ENCODE measurements at places on chromosomes 6 and 20. TPM values are rescaled to one million over a fixed set of nuclear protein-coding genes. Genes with fewer than 3 reads are reported as not detected.

Gene ATF6B
- 142 TPM for total RNA-seq

GRCh38 chr20:25052255-25053194, 5.4 kb downstream of the ACSS1 start:
- no peak overlapping the region for H3K27ac ChIP-seq
- no peak for DNase-seq
- H3K27me3 ChIP-seq: no peaks in the 10 kb centered on the region
- H3K4me3 ChIP-seq: no peak overlapping the region
- peaks cover 48% of the 10 kb centered on the region for H3K4me1 ChIP-seq

Gene TCF15
- total RNA-seq: not detected

GRCh38 chr6:7975764-7976146, 65.2 kb upstream of the TXNDC5 start:
- no peak overlapping the region for H3K27ac ChIP-seq
- H3K27me3 ChIP-seq: peaks cover 22% of the 10 kb centered on the region
- H3K36me3 ChIP-seq: no peaks in the 10 kb centered on the region
- peaks cover 1% of the 10 kb centered on the region for H3K4me1 ChIP-seq
- H3K4me3 ChIP-seq: no peak overlapping the region

Gene KHDRBS2
- total RNA-seq: not detected

- H3K4me1 ChIP-seq: peaks cover 6% of the 10 kb centered on the region
- H3K36me3 ChIP-seq: peaks cover 82% of the 10 kb centered on the region
Observed at GRCh38 chr20:48823476-48823875, 4.3 kb downstream of the PREX1 start.

DNA sequence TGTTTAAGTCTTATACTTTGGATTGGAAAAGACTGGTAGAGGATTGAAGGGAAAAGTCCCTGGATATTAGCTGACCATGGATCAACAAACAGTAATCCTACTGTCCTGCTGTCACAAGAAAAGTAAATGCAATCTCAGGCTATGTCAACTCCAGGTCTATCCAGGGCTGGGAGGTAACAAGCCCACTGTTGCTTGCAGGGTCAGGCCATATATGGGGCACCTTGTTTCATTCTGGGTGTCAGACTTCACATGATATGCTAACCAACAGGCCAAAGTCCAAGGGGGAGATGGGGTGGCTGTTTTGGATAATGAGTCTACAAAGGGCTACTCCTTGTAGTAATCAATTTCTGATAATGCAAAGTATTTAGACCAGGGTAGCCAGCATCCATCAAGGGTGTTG, 30.7 kb downstream of the KCNK5 start:
- no peak overlapping the region for H3K27ac ChIP-seq
- H3K4me1 ChIP-seq: peaks cover 6% of the 10 kb centered on the region
- DNase-seq: no peak

DNA sequence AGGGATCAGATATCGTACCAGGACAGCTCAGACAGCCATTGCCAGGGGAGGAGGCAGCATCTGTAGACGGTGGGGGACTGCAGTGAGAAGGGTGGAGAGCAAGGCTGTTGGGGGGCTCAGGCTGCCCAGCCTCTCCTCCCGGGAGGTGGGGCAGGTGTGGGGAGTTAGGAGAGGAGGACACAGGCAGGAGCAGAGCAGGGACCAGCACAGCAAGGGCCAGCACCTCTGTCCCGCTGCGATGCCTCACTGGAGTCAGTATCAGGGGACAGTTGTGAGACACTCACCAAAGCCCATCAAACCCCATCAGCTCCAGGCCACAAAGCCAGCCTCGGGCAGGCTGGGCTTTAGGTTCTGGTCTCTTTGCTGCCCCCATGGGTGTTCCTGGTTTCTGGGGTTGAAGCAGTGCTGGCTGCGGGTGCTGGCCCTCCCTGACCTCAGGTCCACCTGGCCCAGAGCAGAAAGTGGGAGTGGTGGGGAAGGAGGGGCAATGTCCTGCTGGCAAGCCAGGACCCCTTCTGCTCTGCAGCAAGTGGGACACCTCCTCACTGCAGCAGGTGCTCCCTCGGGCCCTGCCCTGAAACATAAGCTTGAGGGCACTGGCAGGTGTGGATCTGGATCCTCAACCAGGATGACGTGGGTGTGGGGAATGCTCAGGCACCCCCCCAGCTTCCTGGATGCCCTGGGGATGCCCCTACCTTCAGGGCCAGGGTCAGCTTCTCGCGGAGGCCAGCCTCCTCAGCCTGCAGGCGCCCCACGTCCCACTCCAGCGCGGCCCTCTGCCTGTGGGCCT, 83.4 kb downstream of the GINS1 start:
- no peaks in the 10 kb centered on the region for H3K36me3 ChIP-seq
- H3K4me1 ChIP-seq: peaks cover 6% of the 10 kb centered on the region
- DNase-seq: no peak
- no peak overlapping the region for H3K27ac ChIP-seq
- H3K4me3 ChIP-seq: no peak overlapping the region

GRCh38 chr20:22536956-22537756, 47.2 kb downstream of the FOXA2 start:
- H3K4me1 ChIP-seq: no peaks in the 10 kb centered on the region
- no peak overlapping the region for H3K27ac ChIP-seq
- no peak for DNase-seq
- no peaks in the 10 kb centered on the region for H3K36me3 ChIP-seq

Gene MATN4
- 0.83 TPM for total RNA-seq

Gene CYP21A2
- total RNA-seq: 0.23 TPM

GRCh38 chr6:14333556-14334305, 216.2 kb downstream of the CD83 start:
- no peak for DNase-seq
- no peak overlapping the region for H3K4me3 ChIP-seq
- no peaks in the 10 kb centered on the region for H3K27me3 ChIP-seq
- H3K36me3 ChIP-seq: no peaks in the 10 kb centered on the region
- H3K27ac ChIP-seq: no peak overlapping the region
- no peaks in the 10 kb centered on the region for H3K4me1 ChIP-seq

DNA sequence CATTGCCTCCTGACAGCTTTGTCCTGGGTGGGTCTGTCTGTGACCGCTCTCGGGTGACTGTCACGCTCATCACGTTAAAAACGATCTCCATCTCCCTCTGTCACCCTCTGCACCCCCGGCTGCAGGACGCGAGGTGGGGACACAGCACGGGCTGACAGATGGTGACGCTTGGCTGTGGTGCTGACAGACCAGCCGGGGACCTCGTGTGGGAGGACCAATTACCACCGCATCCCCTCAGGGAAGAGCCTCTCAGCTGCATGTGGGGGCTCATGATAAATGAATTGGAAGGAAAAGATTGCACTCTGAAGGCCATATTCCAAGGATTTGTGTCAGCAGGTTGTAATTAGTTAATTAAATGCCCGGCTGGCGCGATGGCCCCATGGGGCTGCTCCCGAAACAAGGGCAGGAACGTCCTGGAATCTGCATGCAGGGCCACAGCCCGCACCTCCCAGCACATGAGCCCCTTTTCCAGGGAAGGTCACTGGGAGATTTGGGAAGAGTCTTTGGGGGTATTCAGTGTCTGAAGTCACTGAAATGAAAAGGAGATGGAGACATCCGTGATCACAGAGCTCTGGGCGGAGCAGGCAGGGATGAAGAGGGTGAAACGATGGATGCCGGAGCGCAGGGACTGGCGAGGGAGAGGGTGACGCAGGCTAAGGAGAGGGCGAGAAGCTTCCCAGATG, 87.1 kb downstream of the ERMARD start:
- peak; percentile 6 for DNase-seq
- H3K4me1 ChIP-seq: no peaks in the 10 kb centered on the region
- H3K27ac ChIP-seq: no peak overlapping the region

DNA sequence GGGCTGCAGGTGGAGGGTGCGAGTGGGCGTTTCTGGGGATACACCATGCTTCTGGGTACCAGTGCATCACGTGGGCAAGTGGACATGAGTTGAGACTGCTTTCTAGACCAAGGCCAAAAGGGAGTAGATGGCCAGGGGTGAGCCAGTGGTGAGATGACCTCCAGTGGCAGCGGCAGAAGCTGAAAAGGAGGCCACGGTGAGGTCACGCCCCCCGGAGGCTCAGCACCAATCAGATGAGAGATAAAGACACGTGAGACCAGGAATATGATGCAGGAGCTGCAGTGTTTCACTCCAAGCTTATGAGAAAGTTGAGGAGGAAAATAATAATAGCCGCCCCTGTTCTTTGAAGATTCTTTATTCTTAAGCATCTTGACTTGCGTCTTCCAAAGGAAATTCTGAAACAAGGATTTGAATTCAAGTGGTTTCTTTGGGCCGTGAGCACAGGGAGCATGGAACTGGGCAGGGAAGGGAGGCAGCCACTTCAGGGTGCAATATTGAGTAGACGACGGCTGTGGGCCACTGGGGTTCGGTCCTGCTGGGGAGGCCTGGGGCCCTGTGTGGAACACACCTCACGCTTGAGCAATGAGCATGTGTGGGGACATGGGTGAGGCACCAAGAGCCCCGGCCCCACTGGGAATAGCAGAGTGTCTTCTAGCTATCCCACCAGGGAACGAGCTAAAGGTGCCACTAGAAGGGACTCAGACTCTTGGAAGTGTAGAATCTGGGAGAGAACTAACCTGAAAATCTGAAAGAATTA, 156.7 kb upstream of the LRFN2 start:
- no peak for DNase-seq
- no peak overlapping the region for H3K27ac ChIP-seq
- H3K4me3 ChIP-seq: no peak overlapping the region
- H3K27me3 ChIP-seq: peaks cover 17% of the 10 kb centered on the region

DNA sequence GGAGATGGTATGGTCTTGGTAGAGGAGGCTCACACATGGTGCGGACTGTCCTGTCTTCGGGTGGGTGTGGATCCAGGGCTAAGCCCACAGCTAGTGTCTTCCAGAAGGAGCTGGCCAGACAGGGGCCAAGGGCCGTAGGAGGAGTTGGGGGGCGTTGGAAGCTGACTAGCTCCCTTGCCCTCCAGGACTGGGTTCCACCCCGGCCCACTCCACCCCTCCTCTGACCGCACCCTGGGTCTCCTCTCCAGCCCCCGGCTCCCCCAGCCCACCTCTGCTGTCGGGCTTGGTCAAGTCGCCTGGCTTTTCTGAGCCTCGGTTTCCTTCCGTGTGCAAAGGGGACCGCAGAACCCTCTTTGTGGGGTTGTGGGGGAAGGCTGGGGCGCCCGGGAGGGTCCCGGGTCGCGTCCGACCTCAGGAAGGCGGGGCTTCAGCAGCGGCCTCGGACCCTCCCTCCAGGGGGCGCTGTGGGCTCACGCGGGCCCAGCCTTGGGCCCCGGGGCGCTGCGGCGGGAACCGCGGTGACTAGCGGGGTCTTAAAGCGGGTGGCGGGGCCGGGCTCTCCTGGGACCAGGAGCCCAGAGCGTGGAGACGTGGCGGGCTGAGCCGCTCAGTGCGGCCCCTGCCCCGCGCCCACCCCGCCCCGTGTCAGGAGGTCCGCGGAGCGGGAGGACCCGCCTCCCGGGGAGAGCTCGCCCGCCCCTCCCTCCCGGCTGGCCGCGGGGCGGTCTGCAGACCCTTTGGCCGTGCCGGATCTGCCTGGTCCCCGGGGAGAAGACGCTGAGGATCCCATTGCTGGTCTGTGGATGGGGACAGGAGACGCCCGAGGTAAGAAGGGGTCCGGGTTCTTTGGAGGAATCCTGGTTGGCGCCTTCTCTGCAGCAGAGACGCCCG, 5.4 kb downstream of the NPBWR2 start:
- no peak overlapping the region for H3K27ac ChIP-seq
- peak; percentile 64 for DNase-seq
- no peaks in the 10 kb centered on the region for H3K36me3 ChIP-seq

Gene ALDH8A1
- total RNA-seq: 1.2 TPM

Gene HLA-G
- 0.15 TPM for total RNA-seq

- no peak overlapping the region for H3K27ac ChIP-seq
- no peaks in the 10 kb centered on the region for H3K36me3 ChIP-seq
- H3K4me3 ChIP-seq: no peak overlapping the region
- DNase-seq: no peak
Observed at GRCh38 chr20:53938739-53939138, 131.7 kb downstream of the BCAS1 start.

DNA sequence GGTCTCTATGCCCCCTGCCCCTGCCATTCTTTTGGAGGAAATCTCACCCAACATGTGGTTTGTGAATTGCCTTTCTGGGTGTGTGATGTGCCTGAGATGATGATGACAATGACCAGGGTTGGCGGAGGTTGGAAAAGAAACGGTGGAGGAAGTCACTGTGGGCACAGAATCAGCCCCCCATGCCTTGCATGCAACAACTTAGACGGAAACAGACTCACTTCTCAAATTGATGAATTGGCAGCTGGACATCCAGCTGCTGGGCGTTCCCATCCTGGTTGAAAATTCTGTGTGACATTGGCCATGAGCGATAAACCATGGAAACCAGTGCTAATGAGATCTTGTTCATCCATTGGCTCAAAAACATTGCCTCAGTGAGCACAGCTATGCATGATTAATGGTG, 95.8 kb upstream of the LY86 start:
- H3K27me3 ChIP-seq: peaks cover 18% of the 10 kb centered on the region
- H3K27ac ChIP-seq: no peak overlapping the region
- H3K36me3 ChIP-seq: no peaks in the 10 kb centered on the region
- H3K4me1 ChIP-seq: peaks cover 5% of the 10 kb centered on the region

GRCh38 chr6:43795421-43795820, 25.4 kb downstream of the VEGFA start:
- peaks cover 23% of the 10 kb centered on the region for H3K4me1 ChIP-seq
- no peak for DNase-seq
- H3K36me3 ChIP-seq: no peaks in the 10 kb centered on the region
- H3K4me3 ChIP-seq: no peak overlapping the region
- no peak overlapping the region for H3K27ac ChIP-seq
- peaks cover 5% of the 10 kb centered on the region for H3K27me3 ChIP-seq

Gene GSTA3
- total RNA-seq: not detected

GRCh38 chr6:113397236-113397635, 459.9 kb upstream of the MARCKS start:
- no peaks in the 10 kb centered on the region for H3K4me1 ChIP-seq
- DNase-seq: no peak

DNA sequence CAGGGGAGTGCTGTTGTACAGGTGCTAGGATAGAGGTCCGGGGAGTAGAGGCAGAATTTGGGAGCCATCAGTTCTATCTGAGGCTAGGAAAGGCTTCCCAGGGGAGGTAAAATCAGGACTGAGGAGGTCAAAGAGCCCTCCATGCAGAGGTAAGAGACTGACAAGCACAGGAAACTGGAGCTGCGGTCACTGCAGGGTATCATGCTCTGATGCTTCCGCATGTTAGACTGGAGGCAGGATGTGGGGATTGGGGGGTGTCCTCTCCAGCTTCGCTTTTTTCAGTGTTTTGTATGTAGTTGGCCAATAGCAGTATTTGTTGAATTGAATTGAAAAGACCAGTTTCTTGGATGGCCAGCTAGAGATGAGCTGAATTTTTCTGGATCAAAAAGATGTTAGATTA, 87.8 kb downstream of the SLC22A3 start:
- H3K27me3 ChIP-seq: peaks cover 20% of the 10 kb centered on the region
- no peak overlapping the region for H3K27ac ChIP-seq
- no peaks in the 10 kb centered on the region for H3K36me3 ChIP-seq
- no peak for DNase-seq

DNA sequence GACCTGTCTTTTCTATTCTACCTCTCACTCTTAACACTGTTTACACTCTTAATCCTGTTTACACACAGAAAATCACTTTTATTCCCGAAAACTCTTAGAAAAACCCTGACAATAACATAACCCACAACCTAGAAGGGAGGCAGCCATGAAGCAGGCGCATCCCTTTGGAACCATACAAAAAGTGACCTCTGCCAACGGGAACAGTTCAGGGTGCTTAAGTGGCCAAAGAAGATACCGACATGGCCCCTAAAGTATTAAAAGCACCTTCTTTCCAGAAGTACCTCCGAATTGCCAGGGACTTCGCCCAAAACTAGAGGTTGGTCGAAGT, 490 bp downstream of the MMUT start:
- peak overlapping the region; percentile 98 for H3K4me3 ChIP-seq
- no peaks in the 10 kb centered on the region for H3K27me3 ChIP-seq
- H3K36me3 ChIP-seq: peaks cover 35% of the 10 kb centered on the region
- H3K27ac ChIP-seq: peak overlapping the region; percentile 96
- DNase-seq: no peak
- H3K4me1 ChIP-seq: peaks cover 49% of the 10 kb centered on the region
